CD8-positive, alpha-beta memory T cell (primary cell): ENCODE measurements at places on chromosomes 4 and X.

DNA sequence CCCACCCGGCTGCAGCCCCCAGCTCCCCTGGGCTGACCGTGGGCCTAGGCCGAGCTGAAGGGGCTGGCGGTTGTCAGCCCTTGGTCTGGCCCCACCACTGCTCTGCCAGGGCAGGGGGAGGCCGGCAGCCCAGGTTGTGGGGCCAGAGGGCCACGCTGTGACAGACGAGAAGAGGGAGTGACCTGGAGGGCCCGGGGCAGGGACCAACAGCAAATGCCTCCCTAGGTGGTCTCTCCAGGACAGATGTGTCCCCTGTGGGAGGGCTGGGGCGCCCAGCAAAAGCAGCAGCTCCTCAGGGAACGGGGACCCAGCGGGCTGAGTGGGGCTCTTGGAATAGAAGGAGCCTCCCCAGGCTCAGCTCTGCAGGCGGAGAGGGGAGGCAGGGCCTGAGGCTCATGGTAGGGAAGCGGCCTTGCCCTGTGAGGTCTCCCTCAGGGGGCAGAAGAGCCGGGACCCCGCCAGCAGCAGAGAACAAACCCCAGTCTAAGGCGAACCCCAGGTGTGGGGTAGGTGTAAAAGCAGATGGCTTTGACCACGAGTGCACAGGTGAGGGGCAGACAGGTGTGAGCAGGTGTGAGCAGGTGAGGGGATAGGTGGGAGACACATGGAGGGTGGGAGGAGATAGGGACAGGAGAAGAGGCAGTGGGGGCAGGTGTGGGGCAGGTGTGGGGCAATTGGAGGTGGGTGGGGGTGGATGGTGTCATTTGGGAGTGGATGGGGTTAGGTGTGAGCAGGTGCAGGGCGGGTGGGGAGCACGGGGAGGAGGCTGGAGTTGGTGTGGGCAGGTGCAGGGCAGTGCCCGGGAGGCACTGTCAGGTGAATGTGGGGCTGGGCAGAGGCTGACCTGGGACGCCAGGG, 34.1 kb upstream of the SPON2 start:
- no peak for DNase-seq
- H3K36me3 ChIP-seq = peaks cover 7% of the 10 kb centered on the region
- H3K27me3 ChIP-seq = no peaks in the 10 kb centered on the region
- no peak overlapping the region for H3K4me3 ChIP-seq
- peaks cover 42% of the 10 kb centered on the region for H3K4me1 ChIP-seq

GRCh38 chr4:81118086-81118485, 87.6 kb downstream of the BMP3 start:
- no peak for DNase-seq
- H3K27ac ChIP-seq = no peak overlapping the region
- H3K4me3 ChIP-seq = no peak overlapping the region
- no peaks in the 10 kb centered on the region for H3K4me1 ChIP-seq
- no peaks in the 10 kb centered on the region for H3K36me3 ChIP-seq

DNA sequence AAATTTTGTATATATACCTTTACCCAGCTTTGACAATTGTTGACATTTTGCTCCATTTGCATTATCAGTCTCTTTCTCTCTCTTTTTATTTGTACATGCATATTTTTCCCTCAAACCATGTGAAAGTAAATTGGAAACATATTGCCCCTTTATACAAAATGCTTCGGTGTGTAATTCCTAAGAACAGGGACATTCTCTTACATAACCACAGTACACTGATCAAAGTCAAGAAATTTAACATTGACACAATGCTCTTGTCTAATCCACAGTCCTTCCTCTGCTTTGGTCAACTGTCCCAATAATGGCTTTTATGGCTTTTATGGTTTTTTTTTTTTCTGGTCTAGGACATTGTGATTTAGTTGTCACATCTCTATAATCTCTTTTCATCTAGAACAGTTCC, 9.5 kb upstream of the SMS start:
- no peak overlapping the region for H3K27ac ChIP-seq
- no peaks in the 10 kb centered on the region for H3K36me3 ChIP-seq
- no peaks in the 10 kb centered on the region for H3K4me1 ChIP-seq
- no peaks in the 10 kb centered on the region for H3K27me3 ChIP-seq
- H3K4me3 ChIP-seq = no peak overlapping the region

DNA sequence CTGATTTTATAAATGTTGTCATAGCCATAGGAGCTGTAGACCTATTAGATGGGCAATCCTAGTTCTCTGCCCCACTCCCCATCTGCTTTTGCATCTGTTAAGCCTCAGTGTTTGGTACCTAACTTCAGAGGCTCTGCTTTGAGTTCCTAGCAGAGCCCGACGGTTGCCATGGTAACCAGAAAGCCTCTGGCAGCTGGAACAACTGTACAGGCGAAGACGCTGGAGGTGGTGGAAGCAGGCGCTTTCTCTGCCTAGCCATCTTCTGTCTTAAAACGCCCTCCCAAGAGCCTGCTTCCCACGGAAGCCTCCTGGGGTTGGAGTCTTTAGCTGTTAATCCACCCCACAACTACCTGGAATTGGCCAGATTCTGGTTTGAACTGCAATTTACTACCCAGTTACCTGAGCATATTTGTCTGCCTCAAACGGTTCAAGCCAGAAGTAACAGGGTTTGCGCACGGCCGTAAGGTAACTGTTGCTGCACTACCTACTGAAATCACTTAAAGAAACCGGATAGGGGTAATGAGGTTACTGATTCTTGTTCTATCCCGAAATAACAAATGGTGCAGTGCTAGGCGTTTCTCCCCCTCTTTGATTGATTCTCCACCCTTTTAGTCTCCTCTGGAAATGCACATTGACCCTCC, 1.0 kb upstream of the GABRG1 start:
- no peaks in the 10 kb centered on the region for H3K4me1 ChIP-seq
- H3K27ac ChIP-seq = no peak overlapping the region
- H3K27me3 ChIP-seq = no peaks in the 10 kb centered on the region
- H3K4me3 ChIP-seq = no peak overlapping the region

- no peaks in the 10 kb centered on the region for H3K27me3 ChIP-seq
- no peak for DNase-seq
- no peak overlapping the region for H3K27ac ChIP-seq
Observed at GRCh38 chr4:101239665-101240064, 107.7 kb downstream of the PPP3CA start.

- no peak for DNase-seq
- H3K4me3 ChIP-seq = no peak overlapping the region
- H3K27me3 ChIP-seq = no peaks in the 10 kb centered on the region
- no peak overlapping the region for H3K27ac ChIP-seq
- H3K4me1 ChIP-seq = no peaks in the 10 kb centered on the region
- no peaks in the 10 kb centered on the region for H3K36me3 ChIP-seq
Observed at GRCh38 chr4:100869276-100869675, 351.5 kb upstream of the EMCN start.
